ENCODE measurements at places on chromosomes 2 and 18.

DNA sequence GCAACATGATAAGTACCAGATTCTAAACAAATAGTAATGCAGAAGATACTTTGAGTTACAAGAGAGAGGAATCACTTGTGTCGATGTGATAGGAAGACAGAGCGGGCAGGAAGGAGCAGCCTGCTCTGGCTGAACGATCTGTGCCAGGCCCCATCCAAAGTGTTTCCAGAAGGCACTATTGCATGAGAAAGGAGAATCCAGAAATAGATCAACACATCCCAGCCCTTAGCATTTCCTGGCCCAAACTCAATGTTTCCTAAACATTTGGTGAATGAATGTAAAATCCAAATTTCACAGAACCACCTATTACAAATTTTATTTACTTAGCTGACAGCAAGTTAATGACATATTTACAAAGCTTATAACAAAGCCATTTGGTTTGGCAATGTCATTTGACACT is 257.2 kb downstream of the TXNL1 start:
- no peak for DNase-seq

GRCh38 chr2:6495466-6495865 is 370.2 kb downstream of the CMPK2 start:
- no peak for DNase-seq

DNA sequence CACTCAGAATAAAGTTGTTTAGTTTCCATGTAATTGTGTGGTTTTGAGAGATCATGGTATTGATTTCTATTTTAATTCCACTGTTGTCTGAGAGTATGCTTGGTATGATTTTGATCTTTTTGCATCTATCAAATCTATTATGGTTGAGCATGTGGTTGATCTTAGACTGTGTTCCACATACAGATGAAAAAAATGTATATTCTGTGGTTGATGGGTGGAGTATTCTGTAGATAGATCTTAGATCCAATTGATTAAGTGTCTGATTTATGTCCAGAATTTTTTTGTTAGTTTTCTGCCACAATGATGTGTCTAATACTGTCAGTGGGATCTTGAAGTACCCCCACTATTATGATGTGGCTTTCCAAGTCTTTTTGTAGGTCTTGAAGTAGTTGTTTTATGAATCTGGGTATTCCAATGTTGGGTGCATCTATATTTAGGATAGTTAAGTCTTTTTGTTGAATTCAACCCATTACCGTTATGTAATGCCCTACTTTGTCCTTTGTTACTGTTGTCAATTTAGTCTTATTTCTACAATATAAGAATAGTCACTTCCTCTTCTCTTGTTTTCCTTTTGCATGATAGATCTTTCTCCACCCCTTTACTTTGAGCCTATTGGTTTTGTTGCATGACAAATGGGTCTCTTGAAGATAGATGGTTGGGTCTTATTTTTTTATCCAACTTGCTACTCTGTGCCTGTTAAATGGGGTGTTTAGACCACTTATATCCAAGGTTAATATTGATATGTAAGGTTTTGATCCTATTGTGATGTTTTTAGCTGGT is 101.8 kb downstream of the TRABD2A start:
- no peak for DNase-seq

- DNase-seq = no peak
Observed at GRCh38 chr2:238797537-238797936, 50.3 kb upstream of the TWIST2 start.

DNA sequence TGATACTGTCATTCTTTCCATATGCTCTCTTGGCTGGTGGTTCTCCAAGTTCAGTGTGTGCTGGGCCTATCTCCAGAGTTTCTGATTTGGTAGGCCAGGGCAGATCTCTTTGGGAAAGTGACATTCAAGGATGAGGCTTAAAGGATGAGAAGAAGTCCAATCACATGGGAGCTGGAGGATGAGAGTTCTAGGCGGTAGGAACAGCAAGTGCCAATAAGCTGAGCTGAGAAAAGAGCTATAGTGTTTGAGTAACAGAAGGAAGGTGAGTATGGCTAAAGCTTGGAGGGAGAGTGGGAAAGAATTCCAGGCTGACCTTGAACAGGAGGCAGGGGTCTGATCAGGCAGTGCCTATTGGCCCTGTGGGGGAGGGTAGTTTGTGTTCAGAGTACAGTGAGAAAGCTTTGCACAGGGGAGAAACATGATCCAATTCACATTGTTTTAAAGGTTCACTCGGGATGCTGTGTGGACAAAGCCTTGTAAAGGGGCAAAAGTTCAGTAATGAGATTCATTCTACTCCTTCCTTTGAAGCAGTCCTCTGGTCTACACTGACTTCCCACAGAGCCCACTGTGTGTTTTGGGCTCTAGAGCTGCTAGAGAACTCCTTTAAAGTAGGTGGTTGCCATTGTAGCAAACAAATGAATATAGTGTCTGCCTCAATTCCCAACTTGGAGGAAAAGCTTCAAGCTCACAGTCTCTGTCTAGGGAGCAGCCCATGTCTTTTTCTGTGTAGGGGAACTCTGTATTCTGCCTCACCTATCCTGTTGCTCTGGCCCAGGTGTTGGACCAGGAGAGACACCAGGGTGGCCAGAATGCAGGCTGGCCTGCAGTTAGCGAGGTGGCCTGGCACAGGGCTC is 81.8 kb downstream of the FASTKD2 start:
- DNase-seq = no peak

DNA sequence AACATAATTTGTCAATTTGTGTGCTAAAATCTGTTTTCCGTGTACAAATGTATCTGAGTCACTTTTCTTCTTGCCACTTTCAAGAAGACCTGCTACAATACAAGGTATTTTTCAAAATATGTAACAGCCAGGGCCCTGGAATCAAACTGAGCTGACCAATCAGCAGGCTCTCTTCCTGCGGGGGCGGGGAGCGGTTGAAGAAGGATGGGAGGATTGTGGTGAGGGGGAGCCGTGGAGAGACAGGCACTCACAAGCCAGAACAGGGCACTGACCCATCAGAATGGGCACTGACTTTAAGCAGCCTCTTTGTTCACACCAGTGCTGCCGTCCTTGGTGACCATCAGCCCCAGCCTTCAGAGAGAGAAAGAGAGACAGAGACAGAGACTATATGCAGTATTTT is 40.6 kb upstream of the CCNYL1 start:
- no peak for DNase-seq

DNA sequence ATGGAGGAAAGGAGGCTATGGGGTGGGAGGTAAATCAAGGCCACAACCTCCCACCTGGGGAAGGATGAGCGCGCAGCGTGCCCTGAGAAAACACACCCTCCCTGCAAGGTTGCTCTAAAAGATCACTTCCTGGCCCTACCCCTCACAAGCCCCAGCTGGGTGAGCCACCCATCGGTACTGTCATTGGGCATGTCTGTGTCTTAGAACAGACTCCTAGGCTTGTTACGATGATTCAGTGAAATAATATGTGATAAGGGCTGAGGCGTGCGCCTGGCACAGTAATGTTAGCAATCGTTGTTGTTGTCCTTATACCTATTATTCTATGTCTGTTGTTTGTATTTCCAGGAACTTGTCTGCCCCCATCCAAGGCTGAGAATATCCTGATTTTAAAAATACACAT is 175.1 kb downstream of the ZFP36L2 start:
- no peak for DNase-seq
